Activated CD4-positive, alpha-beta T cell treated with anti-CD3 and anti-CD28 coated beads, Interleukin-2, amount 10 ng/mL, durations not matched to agents 24 days and 14 days (primary cell): ENCODE measurements at places on chromosomes 12 and 14. TPM values are rescaled to one million over a fixed set of nuclear protein-coding genes. Genes with fewer than 3 reads are reported as not detected.

- H3K27ac ChIP-seq, result no peak overlapping the region
- H3K4me3 ChIP-seq, result no peak overlapping the region
These were observed 450.8 kb downstream of the RAD51B start for GRCh38 chr14:68270342-68270741.

GRCh38 chr14:61037215-61037614 is 56.2 kb downstream of the SLC38A6 start:
- no peaks in the 10 kb centered on the region for H3K27me3 ChIP-seq
- H3K36me3 ChIP-seq, result no peaks in the 10 kb centered on the region
- H3K27ac ChIP-seq, result no peak overlapping the region
- no peak for DNase-seq

The CABP1 gene
- 0.16 and 0.17 TPM in 2 replicates for total RNA-seq

- H3K36me3 ChIP-seq, result no peaks in the 10 kb centered on the region
- H3K4me1 ChIP-seq, result peaks cover 8% of the 10 kb centered on the region
- H3K27me3 ChIP-seq, result peaks cover 6% of the 10 kb centered on the region
- DNase-seq, result no peak
These were observed 37.5 kb upstream of the DAAM1 start for GRCh38 chr14:59150990-59151389.

GRCh38 chr12:8048906-8049305 is 16.4 kb downstream of the FOXJ2 start:
- H3K36me3 ChIP-seq, result peaks cover 64% of the 10 kb centered on the region
- H3K4me3 ChIP-seq, result no peak overlapping the region
- no peak for DNase-seq
- peaks cover 6% of the 10 kb centered on the region for H3K4me1 ChIP-seq
- no peaks in the 10 kb centered on the region for H3K27me3 ChIP-seq

DNA sequence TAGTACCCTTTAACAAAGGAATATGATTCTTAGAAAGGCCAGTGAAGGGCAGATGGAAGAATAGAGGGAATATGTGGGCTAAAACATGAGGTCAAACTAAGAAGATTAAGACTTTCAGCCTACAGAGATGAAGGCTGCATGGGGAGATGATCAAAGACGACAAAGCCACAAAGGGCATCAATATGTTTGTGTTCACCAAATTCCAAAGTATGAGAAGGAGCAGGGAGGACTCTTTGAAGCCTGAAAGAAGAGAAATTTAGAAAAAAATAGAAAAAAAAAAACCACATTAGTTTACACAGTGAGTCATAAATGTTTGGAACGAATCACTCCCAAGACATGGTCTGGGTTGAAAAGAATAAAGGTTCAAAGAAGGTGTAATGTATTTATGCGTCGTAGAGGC is 131.8 kb downstream of the NEDD1 start:
- no peak for DNase-seq
- no peaks in the 10 kb centered on the region for H3K36me3 ChIP-seq
- no peak overlapping the region for H3K4me3 ChIP-seq
- H3K4me1 ChIP-seq, result no peaks in the 10 kb centered on the region
- H3K27me3 ChIP-seq, result no peaks in the 10 kb centered on the region

The RHOJ gene
- total RNA-seq, result not detected in 2 replicates

- no peaks in the 10 kb centered on the region for H3K27me3 ChIP-seq
- H3K4me3 ChIP-seq, result no peak within 1 kb of the TSS
- H3K36me3 ChIP-seq, result no peaks in the 10 kb centered on the region
- H3K27ac ChIP-seq, result no peak within 1 kb of the TSS
These were observed at the start of gene PDE6H for GRCh38 chr12:14972816-14973215. PDE6H (plus strand) TSS chr12:14973042; CDS start chr12:14978013, 4,971 bp downstream.

GRCh38 chr12:1474574-1475153 is 119.7 kb downstream of the FBXL14 start:
- no peaks in the 10 kb centered on the region for H3K27me3 ChIP-seq
- no peak for DNase-seq
- no peak overlapping the region for H3K4me3 ChIP-seq
- H3K36me3 ChIP-seq, result no peaks in the 10 kb centered on the region
- H3K4me1 ChIP-seq, result peaks cover 5% of the 10 kb centered on the region

GRCh38 chr12:32549675-32550079 is 129.4 kb upstream of the DNM1L start:
- H3K27me3 ChIP-seq, result no peaks in the 10 kb centered on the region
- H3K27ac ChIP-seq, result no peak overlapping the region
- no peaks in the 10 kb centered on the region for H3K36me3 ChIP-seq
- DNase-seq, result no peak
- H3K4me1 ChIP-seq, result no peaks in the 10 kb centered on the region

GRCh38 chr12:101841069-101841468 is 10.3 kb upstream of the GNPTAB start:
- H3K36me3 ChIP-seq, result no peaks in the 10 kb centered on the region
- H3K27ac ChIP-seq, result no peak overlapping the region
- peaks cover 8% of the 10 kb centered on the region for H3K4me1 ChIP-seq
- H3K27me3 ChIP-seq, result peaks cover 6% of the 10 kb centered on the region

The ATF7IP gene
- 62.6 and 72.4 TPM in 2 replicates for total RNA-seq

The KRT77 gene
- not detected in 2 replicates for total RNA-seq

The KRT72 gene
- total RNA-seq, result 0.09 TPM in 1 of 2 replicates, not detected in the other

GRCh38 chr12:88590851-88591250 is 10.6 kb upstream of the KITLG start:
- no peaks in the 10 kb centered on the region for H3K4me1 ChIP-seq
- no peak for DNase-seq
- H3K4me3 ChIP-seq, result no peak overlapping the region
- no peaks in the 10 kb centered on the region for H3K27me3 ChIP-seq
- H3K27ac ChIP-seq, result no peak overlapping the region

DNA sequence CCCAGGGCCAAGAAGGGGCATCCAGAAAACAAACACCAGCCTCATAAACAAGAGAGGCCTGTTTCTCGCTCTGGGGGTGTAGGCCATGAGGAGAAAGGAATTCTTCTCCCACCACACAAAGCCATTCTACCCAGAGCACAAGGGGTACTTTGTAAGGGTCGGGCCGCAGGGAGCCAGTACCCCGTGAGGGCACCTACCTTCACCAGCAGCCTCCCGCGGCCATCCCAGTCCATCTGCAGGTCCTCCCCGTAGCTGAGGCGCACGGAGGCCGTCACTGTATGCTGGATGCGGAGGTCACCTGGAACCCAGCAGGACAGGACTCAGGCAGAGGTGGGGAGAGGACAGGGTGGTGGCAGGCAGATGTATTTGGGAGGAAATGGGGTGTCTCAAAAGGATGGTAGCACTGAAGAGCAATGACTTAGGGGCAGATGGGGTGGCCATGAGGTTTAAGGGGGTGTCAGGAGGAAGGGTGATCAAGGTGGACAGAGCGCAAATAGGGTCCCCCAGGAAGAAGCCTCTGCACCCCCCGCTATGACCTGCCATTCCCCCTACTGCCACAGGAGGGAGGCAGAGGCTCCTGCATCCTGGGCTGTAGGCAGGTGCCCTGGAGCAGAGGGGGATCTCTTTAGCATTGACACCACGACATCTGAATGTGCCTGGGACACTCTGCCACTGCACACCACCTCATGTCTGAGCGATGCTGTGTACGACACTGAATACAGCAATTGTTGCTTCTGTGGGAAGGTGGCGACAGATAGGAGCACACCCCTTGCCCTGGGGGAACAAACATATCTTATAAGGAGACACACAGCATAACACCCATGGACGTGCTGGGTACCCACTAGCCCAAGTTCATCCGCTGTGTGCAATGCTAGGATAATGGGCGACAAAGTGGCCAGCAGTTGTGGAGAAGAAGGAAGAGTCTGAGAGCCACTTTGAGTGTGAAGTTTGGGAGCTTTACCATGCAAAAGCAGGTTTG is 61.4 kb downstream of the VWF start:
- H3K27ac ChIP-seq, result no peak overlapping the region
- peak; percentile 88 for DNase-seq
- H3K36me3 ChIP-seq, result no peaks in the 10 kb centered on the region
- peaks cover 4% of the 10 kb centered on the region for H3K4me1 ChIP-seq
- peaks cover 8% of the 10 kb centered on the region for H3K27me3 ChIP-seq

GRCh38 chr12:23887055-23887835 is 62.2 kb downstream of the SOX5 start:
- no peak for DNase-seq
- no peaks in the 10 kb centered on the region for H3K27me3 ChIP-seq
- H3K4me3 ChIP-seq, result no peak overlapping the region
- no peaks in the 10 kb centered on the region for H3K4me1 ChIP-seq

The SERPINA1 gene
- 0.59 and 0.96 TPM in 2 replicates for total RNA-seq

The FAM186B gene
- total RNA-seq, result 0.16 and 0.33 TPM in 2 replicates

The BCAT1 gene
- 49.7 and 51.9 TPM in 2 replicates for total RNA-seq
